Right ventricle myocardium inferior (tissue), 1 donor: ENCODE measurements at places on chromosomes 11 and 22. TPM values are rescaled to one million over a fixed set of nuclear protein-coding genes. Genes with fewer than 3 reads are reported as not detected.

The OR5D16 gene
- not detected for total RNA-seq

The KRTAP5-9 gene
- not detected for total RNA-seq

The HBG1 gene
- total RNA-seq = not detected

The FGF3 gene
- total RNA-seq = not detected

The MUC5AC gene
- not detected for total RNA-seq

GRCh38 chr11:35563484-35564244, 38.2 kb upstream of the PAMR1 start:
- DNase-seq = no peak

GRCh38 chr11:117997823-117998579, 11.8 kb downstream of the IL10RA start:
- DNase-seq = no peak

DNA sequence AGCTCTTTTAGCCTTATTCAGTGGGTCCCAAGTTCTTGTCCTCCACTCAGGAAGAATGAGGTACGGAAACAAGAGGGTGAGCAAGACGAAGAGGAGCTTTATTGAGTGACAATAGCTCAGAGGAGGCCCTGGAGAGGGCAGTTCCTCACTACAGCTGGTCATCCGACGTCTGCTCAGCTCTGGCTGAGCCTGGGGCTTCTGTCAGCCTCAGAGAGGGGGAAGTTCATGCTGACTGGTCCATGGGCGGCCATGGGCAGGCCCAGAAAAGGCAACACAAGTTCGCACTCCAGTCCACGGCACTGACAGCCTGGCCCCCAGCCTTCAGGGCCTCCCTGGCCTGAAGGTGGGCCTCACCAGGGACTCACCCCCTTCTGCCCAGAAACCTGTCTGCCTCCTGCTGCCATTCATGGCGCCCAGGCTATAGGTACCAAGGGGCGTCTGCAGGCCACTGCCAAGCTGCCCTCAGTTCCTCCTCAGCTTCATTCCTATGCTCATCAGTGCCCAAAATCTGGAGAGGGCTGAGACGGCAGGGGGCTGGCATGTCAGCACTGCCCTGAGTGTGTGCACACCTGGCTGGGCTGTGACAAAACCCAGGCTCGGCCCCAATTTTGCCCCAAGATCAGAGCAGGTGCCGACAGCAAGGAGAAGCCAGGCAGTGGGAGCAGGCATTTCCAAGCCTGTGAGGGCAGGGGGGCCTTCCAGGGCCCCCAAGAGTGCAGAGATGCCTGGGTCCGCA, 21.7 kb upstream of the KIAA0930 start:
- DNase-seq = no peak

DNA sequence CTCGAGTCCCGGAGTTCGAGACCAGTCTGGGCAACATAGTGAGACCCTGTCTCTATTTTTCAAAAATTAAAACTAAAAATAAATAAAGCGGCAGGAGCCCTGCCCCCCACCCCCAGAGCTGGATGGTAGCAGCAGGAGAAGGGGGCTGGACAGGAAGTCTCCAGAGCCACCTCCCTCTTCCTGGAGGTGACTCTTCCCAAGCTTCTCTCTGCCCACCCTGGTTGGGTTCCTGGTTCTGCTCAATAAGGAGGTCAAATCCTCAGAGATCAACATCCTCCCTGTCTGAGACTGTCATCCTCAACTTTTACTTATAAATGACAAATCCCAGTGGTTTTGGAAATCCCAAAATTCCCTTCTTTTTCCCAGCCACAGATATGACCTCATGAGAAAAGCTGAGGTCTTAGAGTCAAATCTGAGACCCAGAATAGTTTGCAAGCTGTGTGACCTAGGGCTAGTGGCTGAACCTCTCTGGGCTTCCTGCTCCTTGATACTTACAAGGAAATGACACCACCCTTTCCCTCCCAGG, 987 bp downstream of the C1QTNF6 start:
- peak; percentile 23 for DNase-seq

DNA sequence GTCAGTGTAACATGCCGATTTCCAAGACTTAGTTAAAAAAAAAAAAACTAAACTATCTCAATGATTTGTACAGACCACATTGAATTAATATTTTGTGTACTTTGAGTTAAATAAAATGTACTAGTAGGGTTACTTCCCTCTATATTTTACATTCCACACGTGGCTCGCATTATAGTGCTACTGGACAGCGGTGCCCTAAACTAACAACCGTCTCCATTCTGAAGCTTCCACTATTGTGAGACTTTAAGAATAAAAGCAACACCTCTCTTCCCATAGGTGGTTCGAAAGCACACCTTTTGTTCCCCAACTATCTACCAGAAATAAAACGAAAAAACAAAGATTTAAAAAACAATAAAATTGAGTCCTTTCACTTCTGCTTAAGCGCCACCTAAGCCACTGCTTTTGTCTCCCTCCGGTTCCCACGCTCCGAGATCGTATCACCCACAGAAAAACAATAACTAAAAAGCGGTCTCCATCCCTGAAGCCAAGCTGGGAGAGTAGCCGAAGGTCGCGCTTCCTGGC, 380 bp upstream of the TTC17 start:
- no peak for DNase-seq

DNA sequence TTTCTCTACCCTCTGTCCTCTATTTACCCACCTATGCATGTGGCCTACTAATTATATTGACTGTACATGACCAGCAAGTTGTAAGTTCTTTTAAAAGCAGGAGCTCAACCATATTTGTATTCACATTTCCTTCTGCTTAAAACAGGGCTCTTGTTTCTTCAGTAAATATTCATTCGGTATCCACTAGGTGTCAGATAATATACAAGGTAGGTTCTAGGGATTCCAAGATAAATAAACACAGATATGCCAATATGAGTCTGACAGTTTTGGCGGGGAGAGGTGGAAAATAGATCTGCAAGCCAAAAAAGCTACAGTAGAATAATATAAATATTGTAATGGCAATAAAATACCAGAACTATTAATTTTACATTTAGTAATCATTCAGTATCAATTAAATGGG, 15.3 kb upstream of the RAB30 start:
- DNase-seq = no peak

DNA sequence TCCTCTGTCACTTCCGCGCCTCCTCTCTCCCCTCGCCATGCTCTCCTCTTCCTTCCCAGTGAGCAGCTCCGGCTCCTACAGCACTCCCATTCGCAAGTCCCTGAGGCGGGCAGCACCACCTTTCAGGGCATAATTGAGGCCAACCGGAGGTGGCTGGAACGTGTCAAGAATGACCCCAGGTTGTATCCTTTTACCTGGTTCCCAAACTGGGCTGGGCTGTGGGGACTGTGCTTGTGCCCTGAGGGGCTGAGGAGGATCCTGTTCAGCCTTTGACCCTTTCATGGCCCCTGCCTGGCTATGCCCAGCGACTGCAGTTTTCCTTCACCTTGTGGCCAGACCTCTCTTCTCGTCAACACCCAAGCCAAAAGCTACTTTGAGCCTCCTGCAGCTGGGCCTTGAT, 84.1 kb downstream of the CEP164 start:
- DNase-seq = no peak

- no peak for DNase-seq
These were observed 59.8 kb upstream of the WNT7B start for GRCh38 chr22:46036558-46037408.

GRCh38 chr22:39994041-39994565, 651 bp upstream of the FAM83F start:
- no peak for DNase-seq

DNA sequence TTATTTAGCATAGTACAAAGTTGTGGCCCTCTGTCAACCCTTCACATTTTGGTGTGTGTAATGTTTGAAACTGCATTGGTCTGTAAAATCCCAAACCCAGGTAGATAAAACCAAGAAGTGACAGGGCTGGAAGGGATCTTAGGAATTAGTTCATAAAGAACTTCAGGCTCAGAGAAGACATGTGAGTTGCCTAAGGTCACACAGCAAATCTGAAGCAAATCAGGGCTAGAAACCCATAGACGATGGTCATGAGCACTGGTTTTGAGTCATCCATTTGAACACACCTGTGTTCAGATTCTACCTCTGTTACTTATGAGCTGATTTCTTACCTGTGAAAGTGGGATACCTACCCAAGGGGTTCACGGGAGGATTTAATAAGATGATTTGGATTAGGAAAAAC, 107.1 kb downstream of the PTPRJ start:
- no peak for DNase-seq

DNA sequence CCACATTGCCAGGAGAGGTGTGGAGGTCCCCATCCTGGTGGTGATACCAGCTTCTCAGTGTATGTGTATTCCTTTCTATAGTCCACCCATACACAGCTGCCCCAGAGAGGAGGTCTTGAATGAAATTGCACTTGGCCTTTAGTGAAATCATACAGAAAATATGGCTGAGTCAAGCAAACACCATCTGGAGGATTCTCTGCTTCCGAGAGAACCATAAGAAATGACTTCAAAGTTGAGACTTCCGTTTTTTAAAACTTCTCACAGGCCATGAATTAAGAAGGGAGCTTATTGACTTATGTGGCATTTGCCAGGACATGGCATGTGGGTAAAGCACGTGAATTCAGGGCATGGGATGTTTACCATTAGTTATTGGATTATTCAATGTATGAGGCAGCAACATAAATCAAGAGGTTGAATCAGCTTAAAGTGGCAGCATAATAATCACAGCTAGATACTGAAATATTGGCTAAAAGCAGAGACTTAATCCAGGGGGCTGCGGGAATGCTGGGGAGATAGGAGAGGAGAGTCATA, 119.1 kb upstream of the MTNR1B start:
- no peak for DNase-seq

GRCh38 chr22:27348634-27349033, 452.9 kb downstream of the MN1 start:
- no peak for DNase-seq

- peak; percentile 75 for DNase-seq
These were observed 785 bp downstream of the IGSF9B start for GRCh38 chr11:133955945-133956421.

DNA sequence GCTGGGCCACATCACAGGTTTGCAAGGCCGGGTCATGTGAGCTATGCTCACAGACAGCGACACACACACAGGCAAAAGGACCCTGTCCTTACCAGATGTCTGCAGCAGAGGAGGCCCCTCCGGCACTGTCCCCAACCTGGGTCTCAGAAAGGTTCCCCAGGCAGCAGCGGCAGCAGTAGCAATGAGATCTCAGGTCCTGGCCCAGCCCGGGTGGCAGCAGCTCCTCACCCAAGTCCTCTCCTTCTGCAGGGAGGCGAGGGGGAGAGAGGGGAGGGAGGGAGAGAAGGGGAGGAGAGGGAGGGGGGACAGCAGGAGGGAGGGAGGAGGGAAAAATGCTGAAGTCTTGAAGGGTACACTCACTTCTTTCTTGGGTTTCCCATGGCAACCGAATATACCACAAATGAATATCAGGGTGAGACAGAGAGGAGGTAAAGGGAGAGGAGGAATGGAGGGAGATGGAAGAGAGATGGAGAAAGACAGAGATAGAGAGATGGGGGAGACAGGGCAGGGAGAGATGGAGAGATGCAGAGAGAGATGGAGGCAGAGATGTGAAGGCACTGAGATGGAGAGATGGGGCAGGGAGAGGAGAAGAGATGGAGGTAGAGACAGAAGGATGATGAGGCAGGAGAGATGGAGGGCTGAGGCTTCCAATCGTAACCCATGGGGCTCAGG, 9.5 kb downstream of the ELFN2 start:
- peak; percentile 56 for DNase-seq

DNA sequence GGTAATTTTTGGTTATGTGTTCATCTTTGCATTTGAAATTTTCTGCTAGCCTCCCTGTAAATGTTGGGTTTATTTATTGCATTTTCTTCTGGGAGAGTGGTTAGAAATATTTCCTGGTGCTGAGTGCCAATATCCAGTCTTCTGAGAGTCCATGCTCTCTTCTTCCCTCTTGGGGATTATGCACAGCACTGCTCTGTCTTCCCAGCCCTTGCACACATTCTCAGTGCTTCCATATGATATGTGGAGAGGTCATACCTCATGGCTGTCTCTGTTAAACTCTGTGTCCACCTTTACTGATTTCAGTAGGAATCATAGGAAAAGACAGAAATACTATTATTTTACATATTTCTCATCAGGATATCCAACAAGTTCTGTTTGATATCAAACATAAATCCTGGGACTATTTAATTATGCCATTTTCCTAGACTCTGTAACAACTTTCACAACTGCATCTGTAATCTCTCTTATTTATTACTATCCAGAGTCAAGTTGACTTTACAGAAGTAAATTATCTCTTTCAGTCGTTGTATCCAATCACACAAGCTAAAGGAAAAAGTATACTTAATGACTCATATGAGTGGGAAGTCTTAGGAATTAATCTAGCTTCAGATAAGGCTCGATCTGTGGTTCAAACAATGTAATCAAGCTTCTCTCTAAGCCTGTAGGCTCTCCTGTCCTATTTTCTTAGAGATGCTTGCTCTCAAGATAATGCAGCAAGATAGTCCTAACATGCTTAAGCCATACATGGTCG, 2.7 kb upstream of the NXPE1 start:
- no peak for DNase-seq

DNA sequence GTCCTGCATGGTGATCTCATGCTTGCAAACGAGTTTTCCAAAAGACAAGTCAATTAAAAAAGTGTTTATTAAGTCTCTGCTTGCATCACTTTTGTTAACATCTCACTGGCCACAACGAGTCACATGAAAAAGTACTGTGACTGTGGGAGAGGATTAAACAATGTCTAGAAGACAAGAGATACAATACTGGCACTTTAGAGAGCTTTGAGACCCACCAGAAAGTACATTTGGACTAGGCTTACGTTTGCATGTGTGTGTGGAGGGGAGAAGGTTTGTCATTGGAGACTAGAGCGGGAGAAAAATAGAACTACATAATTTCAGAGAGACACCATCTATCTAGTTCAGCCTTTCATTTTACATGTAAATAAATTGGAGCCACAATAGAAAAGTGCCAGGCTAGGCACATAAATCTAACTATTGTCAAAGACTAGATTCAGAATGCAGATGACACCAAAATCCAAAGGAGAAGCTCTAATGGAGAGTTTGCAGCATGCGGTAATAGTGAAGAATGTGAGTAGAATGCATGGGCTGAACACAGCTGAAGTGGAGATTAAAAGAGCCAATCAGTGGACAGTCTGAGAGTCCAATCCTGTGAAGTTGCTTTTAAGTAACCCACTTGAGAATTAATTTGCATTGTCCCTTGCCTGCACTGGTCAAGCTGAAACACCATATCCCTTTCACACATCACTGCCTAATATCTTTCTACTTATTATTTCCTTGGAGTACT, 977.4 kb upstream of the FAT3 start:
- no peak for DNase-seq

DNA sequence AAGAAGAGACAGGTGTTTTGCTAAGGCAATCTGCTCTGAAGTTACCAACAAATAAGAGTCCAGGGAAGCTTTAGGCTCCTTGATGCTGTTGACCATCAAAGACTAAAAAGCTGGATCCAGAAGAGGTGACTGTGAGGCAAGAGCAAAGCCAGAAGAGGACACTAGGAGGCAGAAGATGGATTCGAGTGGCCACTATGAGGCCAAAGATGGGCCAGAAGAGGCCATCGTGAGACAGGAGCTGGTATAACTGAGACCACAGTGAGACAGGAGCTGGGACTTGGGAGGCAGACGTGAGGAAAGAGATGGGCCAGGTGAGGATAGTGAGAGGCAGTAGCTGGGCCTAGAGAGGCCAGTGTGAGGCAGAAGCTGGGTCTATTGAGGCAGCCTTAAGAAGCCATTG, 37.7 kb downstream of the OR4C45 start:
- no peak for DNase-seq

- DNase-seq = no peak
These were observed 32.5 kb upstream of the APLNR start for GRCh38 chr11:57269571-57270021.

GRCh38 chr11:95111923-95112540, 22.4 kb downstream of the ENDOD1 start:
- no peak for DNase-seq
